ENCODE measurements at places on chromosomes 4 and X. TPM values are rescaled to one million over a fixed set of nuclear protein-coding genes. Genes with fewer than 3 reads are reported as not detected.

MTTP gene
- not detected for total RNA-seq

TNMD gene
- not detected for total RNA-seq

HSFX2 gene
- total RNA-seq, result not detected

IL21 gene
- total RNA-seq, result not detected

ADGRG4 gene
- total RNA-seq, result not detected

ATOH1 gene
- total RNA-seq, result not detected

DNA sequence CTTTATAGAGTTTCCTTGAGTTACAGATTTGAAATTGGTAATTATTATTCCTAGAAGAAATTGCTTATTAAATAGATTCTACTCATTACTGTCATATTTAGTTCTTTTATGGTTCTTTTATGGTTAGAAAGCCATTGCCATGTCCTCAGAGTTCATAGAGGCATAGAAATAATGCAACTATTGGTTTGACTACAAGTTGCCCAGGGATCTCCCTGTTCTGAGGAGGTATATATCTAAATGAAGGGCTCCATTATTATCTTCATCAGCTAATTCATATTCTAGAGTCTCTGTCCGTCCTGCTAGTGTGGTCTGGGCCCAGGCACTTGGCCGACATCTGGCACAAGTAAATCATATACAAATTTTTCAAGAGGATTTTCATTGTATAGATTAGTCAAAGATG lies 535.7 kb downstream of the PPP4R3C start:
- DNase-seq, result no peak

DNA sequence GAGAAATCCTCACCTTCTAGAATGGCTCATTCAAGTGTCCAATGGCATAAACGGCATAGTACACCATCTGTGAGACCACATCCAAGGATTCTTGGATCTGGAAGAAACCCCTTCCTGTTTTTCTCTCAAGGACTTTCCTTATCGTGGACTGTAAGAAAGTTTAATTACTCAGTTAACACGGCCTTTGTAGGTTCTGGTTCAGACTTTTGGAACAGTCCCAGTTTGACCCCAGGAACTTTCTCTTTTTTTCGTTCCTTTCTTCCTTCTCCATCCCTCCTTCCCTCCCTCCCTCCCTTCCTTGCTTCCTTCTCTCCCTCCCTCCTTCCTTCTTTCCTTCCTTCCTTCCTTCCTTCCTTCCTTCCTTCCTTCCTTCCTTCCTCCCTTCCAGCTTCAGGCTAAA lies 343.5 kb upstream of the SMIM31 start:
- no peak for DNase-seq

DNA sequence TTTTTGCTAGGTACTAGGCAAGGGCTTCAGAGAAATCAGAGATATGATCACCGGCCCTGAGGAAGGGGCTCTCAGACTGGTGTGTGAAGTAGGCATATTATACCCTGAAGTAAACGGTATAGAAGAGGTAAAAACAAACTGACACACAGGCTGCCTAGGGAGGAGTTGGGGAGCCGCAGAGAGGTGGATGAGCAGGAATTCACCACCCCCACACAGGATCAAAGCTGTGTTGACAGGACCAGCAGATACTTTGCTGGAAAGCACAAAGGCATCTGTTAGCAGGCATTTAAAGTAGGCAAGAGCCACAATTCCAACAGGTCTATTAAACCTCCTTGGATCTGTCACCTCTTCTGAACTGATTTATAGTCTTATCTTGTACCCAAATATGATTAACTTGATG lies 71.8 kb upstream of the GPR34 start:
- DNase-seq, result no peak

GRCh38 chr4:23884261-23884660 lies 5.6 kb downstream of the PPARGC1A start:
- no peak for DNase-seq

DNA sequence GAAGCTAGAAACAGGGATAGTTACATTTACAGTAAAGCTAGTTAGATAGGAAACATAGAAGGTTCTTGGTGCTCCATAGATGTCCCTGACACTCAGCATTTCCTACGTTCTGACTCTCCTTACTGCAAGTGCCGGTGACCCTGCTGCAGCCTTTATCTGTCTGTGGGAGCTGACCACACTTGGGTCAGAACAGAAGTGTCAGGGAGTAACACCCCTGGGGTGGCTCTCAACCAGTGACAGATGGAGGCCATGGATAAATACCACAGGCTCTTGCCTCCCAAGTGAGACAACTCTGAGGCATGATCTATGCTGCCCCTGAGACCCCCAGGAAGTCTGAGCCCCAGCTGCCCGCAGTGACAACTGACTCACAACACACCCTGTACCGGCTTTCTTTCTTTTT lies 69.8 kb downstream of the ANXA3 start:
- no peak for DNase-seq

DNA sequence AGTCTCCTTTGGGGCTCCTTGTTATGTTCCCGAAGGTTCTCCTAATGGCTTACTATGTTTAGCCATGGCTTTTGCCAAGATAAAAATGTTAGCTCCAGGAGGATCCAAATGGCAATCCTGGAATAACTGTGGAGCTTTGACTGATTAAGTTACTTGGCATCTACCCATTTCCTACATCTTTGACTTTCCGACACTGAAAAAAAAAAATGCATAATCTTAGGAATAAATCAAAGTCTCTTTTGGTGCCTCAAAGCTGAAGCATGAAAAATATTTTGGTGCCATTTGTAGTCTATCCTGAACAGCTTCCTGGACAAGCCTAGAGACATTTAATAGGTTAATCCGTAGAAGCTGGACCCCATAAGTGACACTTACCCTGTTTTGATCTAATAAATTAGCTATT lies 191.7 kb downstream of the PALLD start:
- no peak for DNase-seq

GRCh38 chrX:96407501-96407900 lies 277.1 kb upstream of the DIAPH2 start:
- peak; percentile 64 for DNase-seq

DNA sequence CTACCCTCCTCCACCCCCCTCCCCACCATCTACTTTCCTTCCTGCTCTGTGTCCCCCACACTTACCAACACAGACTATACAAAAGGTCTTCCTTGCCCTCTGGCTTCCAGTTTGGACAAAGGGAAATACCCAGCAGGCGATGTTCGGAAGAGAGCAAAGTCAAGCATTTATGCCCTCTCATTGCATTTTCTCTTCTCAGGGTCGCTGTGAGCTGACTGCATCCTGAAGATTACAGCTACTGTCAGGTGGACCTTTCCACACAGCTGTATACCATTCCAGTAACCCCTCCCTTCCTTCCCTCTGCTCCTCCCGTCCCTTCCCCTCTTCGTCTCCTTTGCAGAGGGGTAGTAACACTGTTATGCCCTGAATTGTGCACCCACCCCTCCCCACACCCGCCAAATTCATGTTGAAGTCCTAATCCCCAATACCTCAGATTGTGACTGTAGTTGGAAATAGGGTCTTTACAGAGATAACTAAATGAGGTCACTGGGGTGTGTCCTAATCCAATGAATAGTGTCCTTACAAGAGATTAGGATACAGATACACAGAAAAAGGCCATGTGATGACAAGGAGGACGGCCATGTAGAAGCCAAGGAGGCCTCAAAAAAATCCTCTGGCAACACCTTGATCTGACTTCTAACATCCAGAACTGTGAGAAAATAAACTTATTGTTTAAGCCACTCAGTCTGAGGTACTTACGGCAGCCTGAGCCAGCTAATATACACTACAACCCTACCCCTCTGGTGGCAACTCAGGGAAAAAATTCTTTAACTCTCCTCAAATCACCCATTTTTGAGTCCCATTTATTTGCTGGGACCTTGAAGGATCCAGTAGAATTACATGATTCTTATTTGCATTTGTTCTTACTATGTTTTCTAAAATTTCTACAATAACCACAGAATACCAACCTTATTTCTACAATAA lies 11.7 kb downstream of the MORF4L2 start:
- DNase-seq, result no peak

GRCh38 chr4:86653237-86653865 lies 59.2 kb downstream of the PTPN13 start:
- no peak for DNase-seq

- no peak for DNase-seq
Measured at GRCh38 chr4:124748965-124749364, 36.4 kb upstream of the ANKRD50 start.

GRCh38 chr4:152659806-152660205 lies 20.0 kb downstream of the TMEM154 start:
- DNase-seq, result no peak

DNA sequence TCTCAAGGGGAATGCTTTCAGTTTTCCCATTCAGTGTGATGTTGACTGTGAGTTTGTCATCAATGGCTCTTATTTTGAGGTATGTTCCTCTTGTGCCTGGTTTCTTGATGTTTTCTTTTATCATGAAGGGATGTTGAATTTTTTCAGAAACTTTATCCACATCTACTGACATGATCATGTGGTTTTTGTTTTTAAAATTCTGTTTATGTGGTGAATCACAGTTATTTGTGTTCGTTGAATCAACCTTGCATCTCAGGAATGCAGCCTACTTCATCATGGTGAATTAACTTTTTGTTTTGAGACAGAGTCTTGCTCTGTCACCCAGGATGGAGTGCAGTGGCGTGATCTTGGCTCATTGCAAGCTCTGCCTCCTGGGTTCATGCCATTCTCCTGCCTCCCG lies 263.1 kb upstream of the KLF3 start:
- no peak for DNase-seq

GRCh38 chr4:21554066-21554465 lies 394.5 kb downstream of the KCNIP4 start:
- no peak for DNase-seq

- no peak for DNase-seq
Measured at GRCh38 chr4:174707051-174707676, 121.9 kb downstream of the GLRA3 start.

GRCh38 chr4:147590249-147590920 lies 26.8 kb upstream of the TMEM184C start:
- peak; percentile 19 for DNase-seq

DNA sequence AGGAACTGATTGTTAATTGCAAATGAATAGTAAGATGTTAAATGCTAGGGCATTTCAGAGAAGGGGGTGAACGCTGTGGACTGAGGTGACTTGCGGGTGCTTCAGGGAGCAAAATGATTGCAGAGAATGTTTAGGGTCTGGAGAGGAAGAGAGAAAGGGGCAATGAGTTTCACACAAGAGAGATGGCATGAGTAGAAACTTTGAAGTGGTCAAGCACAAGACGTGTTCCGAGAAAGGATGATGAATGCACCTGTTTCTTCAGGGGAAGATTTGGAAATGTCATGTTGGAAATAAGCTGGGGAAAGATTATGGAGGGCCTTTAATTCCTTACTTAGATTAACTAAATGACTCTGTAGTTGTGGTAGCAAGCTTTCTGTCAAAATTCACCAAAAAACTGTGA lies 43.4 kb downstream of the DTHD1 start:
- DNase-seq, result no peak

Data from MG63 (cell line).